ENCODE measurements at places on chromosomes 7 and 10.

DNA sequence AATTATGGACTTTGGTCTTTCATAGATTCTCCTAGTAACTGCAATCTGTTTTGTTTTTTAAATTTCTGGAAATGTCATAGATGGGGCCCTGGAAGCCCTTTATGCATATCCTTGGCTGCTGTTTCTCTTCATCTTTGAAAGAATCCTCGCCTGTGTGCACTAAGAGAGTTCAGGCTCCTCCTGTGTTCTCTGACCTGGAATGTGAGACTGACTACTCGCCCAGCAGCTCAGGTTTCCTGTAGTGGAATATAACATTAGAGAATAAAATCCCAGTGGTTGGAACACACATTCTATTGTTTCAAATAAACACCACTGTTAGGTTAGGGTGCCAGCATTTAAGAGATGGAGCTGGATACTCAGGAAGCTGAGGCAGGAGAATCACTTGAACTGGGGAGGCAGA, 56.3 kb downstream of the WDFY4 start:
- DNase-seq: no peak

GRCh38 chr10:64648915-64649314, 1127.7 kb downstream of the REEP3 start:
- no peak for DNase-seq

GRCh38 chr7:67847092-67847787, 850.6 kb downstream of the TYW1 start:
- DNase-seq: no peak

DNA sequence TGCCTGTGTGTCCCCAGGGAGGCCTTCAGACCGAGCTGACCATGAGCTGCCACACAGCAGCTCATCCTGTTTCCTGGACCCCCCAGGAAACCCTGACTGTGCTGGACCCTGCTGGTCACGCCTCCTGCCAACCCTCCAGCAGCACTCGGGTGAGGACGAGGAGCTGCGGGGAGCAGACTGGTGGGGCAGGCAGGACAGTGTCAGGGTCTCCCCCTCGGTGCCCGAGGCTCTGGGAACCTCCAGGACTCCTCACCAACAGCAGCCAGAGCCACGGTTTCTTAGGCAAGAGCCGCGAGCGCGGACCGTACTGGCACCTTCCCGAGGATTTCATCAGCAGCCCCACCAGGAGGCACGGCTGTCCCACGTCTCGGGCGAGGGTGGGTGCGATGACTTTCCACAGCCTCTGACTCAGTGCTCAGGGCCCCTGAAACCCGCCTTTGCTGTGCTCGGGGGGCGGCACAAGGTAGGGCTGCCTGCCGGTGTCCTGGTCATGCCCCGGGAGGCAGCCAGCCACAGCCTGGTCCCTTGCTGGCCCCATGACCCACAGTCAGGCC, 186.9 kb downstream of the ELFN1 start:
- peak; percentile 19 for DNase-seq

- DNase-seq: no peak
Observed at GRCh38 chr7:37341033-37341630, 107.5 kb downstream of the ELMO1 start.

DNA sequence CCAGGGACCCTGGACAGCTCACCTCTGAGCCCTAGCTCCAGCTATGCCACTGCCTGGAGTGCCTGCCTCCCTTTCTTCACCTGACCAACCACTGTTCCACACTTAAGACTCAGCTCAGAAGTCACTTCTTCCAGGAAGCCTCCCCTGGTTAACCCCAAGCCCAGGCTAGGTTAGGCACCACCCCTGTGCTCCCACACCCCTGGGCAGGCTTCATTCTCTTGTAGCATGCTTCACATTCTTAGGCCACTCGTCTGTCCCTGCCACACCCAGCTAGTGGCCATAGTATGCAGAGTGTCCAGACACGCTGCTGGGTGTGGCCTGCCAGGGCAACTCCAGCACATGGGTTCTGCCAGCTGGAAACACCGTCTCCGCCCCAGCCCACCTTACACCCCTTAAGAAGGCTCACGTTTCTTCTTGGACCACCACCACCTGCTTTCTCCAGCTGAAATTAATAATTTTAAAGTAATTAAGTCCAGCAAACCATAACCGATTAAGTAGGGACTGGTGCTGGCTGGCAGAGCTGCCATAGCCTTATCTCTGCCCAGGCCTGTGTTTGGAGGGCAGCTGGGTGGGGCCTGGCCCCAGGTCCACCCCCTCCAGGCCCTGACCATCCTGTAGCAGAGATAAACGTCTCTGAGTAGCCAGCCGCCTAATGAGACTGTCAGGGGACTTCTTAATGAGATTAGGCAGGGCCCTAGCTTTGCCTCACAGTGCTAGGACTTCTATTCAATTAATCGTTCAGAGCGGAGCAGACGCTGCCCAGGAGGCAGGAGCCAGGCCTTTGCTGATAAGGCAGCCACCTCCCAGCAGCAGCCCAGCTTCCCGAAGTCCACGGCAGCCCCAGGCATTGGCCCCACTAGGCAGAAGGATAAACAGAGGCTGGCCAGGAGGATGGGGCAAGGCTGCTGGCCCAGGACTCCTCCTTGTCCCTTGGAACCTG, 20.5 kb downstream of the GRID1 start:
- no peak for DNase-seq

DNA sequence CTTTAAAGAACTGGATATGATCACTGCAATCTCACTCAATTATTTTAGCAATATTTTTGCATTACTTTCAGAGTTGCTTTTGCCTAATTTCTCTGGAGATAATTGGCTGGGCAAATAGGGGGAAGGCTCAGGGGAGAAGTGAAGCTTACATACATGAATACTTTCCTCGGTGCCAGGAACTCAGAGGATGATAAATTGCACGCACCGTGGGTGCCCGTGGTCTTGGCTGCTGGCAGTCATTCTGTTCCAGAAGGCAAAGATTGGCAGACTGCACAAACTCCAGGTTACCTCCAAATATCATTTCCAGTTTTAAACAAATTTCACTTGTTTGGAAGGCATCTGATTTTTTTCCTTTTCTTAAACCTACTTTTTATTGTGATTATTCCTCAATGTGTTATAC, 197.8 kb upstream of the TMEM72 start:
- DNase-seq: no peak

- DNase-seq: no peak
Observed at GRCh38 chr7:155497149-155497901, 39.4 kb downstream of the EN2 start.

DNA sequence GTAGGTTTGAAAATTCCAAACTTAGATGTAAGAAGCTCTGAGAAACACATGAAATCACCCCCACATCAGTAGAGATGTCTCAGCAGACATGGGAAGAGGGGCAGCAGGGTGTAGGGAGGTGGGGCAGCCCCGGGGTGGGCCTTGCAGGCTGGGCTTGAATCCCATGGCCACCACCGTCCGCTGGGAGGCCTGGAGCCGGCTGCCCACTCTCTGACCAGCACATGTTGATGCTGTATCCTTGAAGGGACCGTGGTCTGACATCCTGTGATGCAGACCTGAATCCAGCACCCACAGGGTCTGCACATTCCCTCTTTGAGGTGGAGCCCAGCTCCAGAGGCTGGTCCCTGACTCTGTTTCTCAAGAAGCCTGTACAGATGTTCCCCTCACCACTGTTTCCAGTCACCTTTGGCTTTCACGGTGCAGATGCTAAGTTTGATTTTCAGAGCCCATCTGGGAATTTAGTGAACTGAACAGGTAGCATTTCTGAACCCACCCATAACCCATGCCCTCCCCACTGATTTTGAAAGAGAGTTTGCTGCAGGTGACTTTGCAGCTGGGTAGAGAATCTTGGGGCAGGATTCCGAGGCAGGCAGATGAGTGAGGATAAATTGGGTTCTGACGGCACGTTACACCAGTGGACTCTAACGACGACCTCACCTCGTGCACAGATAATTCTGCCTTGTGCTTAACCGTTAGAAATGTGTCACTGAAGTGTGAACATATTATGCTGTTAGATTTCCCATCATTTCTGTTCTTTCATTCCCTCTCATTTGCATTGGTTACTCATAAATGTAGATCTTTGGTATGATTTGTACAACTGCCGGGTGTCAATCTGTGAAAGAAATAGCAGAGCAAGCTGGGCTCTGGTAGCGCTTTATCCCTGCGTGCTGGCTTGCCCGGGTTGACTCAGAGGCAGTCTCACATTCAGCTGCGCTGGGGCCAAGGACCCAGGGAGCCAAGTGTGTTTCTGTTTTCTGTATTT, 45.7 kb downstream of the IKZF1 start:
- peak; percentile 81 for DNase-seq

- no peak for DNase-seq
Observed at GRCh38 chr7:113890331-113891030, 28.3 kb downstream of the PPP1R3A start.

DNA sequence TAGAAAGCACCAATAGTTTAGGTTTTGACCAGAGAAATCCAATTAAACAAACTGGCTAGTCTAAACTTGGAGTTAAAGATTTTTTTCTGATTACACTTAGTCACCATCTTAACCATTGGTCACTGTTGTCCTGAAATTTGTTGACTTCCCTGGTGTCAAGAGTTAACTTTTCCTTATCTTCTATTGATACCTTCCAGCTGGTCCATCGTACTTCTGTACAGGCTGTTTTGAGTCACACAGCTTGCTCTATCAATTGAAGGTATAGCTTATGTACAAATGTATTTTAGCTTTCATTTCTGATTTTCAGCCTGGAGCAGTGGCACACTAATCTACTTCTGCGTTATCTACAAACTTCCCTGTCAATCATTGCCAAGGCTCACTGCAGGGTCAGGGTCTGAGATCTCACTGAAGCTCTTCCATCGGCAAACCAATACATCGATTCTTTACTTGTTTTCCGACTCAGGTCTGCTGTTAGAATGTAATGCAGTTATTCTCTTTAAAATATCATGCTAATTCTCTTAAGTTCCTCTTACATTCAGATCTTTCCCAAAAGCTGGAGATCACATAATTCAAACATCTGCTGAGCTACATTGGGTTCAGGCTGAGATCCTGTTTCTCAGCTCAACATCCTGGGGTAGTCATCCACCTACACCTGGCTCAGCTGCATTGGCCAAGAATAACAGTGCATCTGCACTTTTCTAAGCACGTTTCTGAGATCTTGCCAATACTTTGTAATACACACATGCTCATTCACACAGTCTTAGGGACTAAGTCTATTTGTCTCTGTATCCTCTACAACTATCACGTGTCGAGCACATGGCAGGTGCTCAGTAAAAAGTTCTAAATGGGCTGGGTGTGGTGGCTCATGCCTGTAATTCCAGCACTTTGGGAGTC, 11.3 kb downstream of the MRPS33 start:
- DNase-seq: no peak

- no peak for DNase-seq
Observed at GRCh38 chr10:53023411-53023810, 250.8 kb upstream of the MBL2 start.

DNA sequence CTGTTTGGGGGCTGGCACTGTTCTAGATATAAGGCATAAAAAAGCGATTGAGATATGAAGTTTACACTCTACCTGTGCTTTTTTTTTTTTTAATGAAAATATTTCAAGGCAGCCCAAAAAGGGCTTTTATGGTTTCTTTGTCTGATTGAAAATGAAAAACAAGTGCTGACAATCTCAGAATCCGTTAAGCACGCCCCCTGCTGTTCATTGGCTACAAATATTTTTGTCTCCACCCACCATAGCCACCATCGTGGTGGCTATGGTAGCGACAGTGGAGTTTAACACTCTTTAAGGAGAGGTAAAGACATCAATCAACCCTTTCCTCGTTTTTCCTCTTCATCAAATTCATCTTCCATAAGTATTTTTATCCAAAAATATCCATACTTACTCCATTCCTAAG, 94.2 kb downstream of the CD36 start:
- no peak for DNase-seq

DNA sequence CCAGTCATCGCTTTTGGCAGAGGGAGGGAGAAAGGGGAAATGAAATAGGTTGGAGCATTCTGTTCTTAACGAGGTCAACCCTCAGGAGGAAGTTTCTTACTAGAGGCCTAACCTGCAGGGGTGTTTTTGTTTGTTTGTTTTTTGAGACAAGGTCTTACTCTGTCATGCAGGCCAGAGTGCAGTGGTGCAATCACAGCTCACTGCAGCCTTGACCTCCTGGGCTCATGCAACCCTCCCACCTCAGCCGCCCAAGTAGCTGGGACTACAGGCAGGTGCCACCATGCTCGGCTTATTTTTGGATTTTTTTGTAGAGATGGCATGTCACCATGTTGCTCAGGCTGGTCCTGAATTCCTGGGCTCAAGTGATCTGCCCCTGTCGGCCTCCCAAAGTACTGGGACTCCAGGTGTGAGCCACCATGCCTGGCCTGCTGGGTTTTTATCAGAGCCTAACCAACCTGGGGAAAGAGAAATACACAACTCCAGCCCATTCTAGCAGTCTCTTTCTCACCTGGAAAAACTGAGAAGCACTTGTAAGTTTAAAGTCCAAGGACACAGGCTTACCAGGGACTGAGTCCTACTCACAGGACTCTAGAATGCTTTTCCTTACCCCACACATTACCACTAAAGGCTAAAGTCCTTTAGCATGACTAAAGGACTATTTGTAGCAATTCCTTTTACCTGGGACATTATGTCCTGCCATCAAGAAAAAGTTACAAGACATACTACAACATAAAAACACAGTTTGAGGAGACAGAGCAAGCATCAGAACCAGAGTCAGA, 101.0 kb upstream of the EGFR start:
- DNase-seq: no peak

GRCh38 chr10:71269301-71270288, 49.5 kb upstream of the SLC29A3 start:
- DNase-seq: no peak

- no peak for DNase-seq
Observed at GRCh38 chr10:74728225-74728624, 98.2 kb upstream of the KAT6B start.

GRCh38 chr10:34886906-34887642, 72.0 kb upstream of the PARD3 start:
- no peak for DNase-seq

GRCh38 chr7:50229964-50230363, 74.6 kb upstream of the IKZF1 start:
- DNase-seq: no peak

DNA sequence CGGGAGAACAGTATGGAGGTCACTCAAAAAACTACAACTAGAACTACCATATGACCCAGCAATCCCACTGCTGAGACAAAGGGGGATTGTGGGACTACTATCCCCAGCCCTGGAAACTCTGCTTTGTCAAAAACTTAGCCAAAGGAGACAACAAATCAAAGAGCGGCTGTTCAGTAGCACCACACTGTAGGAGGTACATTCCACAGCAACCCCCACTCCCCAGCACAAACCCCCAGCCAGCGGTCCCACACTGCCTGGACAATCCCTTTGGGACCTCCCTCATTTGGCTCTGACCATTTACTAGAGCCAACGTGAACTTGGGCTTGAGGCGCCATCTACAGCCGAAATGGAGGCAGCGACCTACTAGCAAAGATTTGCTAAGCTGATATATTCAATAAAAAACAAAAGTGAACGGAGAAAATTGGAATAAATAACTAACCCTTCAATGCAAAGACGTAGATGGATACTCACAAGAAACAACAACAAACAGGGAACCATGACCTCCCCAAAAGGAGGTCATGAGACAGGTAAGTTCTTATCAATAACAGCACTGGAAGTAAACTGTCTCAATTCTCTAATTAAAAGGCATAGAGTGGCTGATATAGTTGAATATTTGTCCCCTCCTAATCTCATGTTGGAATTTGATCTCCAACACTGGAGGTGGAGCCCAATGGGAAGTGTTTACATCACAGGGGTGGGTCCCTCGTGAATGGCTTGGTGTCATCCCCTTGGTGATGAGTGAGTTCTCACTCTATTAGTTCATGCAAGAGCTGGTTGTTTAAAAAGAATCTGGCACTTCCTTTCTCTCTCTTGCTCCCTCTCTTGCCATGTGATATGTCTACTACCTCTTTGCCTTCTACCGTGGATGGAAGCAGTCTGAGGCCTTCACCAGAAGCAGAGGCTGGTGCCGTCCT, 119.0 kb upstream of the KCNMA1 start:
- DNase-seq: peak; percentile 37

GRCh38 chr7:70659263-70659662, 472.7 kb upstream of the GALNT17 start:
- no peak for DNase-seq

Measured in activated naive CD4-positive, alpha-beta T cell treated with anti-CD3 and anti-CD28 coated beads, Interleukin-2, amount 10 ng/mL, durations not matched to agents 7 days and 5 days (primary cell).